Bone marrow (tissue), 2 donors: ENCODE measurements at places on chromosomes 3 and 15.

GRCh38 chr15:27059610-27060202 is 88.7 kb downstream of the GABRG3 start:
- no peak for DNase-seq

DNA sequence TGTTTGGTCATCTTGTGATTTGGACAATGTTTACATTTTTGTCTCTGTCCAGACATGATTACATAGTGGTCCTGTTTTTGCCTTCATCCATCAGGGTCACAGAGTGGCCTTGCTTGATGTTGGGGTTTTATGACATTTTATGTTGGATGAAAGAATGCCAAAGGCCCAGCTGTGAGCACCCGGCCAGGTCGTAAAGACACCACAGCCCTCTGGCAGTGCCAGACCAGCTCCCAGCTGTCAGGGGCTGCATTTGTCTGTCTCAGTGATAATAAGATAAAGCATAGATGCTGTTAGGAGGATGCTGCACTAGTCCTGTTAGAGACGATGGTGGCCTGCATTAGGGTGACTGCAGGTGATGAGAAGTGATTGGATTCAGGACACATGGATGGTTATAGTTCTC is 117.5 kb downstream of the FAM174B start:
- DNase-seq: no peak

- peak; percentile 63 for DNase-seq
These were observed 38.5 kb downstream of the C3orf62 start for GRCh38 chr3:49238274-49239127.

- no peak for DNase-seq
These were observed 179.5 kb downstream of the WNT5A start for GRCh38 chr3:55307622-55308021.

DNA sequence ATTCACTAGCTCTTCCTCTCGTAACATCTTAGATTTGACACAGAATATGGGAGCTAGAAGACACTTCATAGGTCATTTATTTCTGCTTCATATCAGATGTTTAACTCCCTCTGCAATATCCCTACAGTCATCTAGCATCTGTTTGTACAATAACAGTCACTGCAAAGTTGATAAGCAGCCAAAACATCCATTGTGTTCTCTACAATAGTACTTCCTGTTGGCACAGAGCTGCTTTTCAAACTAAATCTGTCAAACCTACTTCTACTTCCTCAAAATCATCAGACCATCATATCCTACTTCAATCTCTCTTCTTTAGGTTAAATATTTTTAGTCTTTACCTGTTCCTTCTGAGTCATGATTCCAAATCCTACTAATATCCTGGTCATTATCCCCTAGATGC is 233.2 kb downstream of the FGF12 start:
- peak; percentile 2 for DNase-seq

GRCh38 chr3:122719273-122719921 is 38.8 kb downstream of the PARP14 start:
- DNase-seq: no peak

DNA sequence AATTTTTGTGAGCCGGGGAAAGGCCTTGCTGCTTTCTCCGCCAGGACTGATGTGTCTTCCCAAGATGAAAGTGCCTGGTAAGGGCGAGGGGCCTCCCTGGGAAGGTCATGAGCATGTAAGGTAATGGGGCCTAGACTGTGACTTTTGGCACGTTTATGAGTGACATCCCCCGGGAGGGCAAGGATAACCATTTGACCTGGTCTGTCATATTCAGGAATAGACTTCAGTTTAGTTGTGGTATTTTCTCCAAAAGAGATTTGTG is 631 bp upstream of the CNBP start:
- no peak for DNase-seq

- no peak for DNase-seq
These were observed 36.3 kb downstream of the STAC start for GRCh38 chr3:36416599-36416998.

DNA sequence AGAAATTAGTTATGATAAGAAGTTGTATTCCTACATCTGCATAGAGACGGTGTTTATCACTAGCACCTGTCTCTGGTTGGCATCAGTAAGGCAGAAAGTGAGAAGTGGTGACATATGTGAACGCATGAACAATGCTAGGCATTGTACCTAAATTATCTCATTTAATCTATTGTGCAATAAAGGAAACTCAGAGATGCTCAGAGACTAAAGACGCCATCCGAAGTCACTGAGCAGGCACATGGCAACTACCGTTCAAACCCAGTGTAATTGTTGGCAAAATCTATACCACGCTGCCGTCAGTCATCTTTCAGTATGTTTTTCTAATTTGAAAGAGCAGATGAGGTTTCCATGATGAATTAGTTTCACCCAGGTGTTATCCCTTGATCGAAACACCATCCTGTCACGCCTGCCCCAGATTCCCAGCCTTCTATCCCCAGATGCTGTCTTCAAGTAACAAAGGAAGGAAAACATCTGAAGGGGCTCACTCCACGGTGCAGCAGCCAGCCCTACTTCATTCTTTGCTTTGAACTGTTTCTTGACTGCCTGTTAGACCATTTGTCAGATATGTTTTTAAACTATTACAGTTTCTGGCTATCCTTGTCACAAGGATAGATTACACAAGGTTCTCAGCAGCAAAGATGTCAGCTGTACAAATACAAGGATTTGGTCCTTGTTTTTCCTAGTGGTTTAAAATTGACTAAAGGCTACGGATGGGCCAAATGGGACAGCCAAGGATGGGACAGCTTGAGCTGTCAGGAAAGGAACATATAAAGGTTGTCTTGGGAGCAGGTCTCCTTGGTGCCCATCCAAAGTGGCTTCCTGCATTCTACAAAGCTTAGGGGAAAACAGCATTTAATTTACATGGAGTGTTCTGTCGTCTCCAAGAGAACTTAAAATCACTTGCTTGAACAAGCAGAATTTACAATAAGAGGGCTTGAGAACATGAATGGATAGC is 99.1 kb downstream of the TMEM108 start:
- no peak for DNase-seq

GRCh38 chr3:162569314-162569713 is 1072.7 kb downstream of the OTOL1 start:
- DNase-seq: no peak

DNA sequence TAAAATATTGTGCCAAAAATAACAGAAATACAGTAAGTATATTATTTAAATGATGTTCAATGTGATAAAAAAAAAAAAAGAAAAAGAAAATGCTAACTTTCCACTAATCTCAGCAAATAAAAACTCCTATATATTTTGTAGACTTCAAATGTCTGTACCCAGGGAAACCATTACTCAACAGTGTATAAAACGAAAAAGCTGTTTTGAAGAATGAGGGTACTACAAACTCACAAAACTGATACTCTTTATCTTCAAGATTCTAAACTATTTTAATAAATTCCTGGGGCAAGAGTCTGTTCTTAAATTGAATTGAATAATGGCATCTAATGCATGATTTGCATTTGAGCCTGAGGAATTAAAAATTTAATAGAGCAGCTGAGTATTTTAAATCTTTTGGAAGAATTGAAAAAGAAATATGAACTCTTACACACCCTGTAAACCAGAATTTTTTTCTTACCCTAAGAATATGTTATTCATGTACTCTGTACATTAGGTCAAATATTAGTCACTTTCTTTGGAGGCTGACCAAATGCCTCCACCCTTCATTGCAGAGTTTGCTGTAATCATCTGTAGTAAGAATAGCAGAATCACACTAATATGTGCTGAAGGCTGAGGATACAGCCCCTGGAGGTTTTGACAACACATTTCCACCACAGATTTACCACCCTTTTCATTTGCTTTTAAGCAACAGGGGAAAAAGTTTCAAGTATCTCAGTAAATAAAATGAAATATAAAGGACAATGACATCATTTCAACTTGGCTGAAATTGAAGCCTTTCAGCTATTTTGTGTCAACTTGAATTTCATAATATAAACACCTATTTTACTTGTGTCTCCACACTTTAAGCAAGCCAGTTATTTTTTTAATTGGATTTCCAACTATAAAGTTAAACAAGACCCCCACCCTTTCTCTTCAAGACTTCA is 79.7 kb downstream of the FBN1 start:
- DNase-seq: no peak

- no peak for DNase-seq
These were observed 473.3 kb downstream of the CADM2 start for GRCh38 chr3:85432081-85432480.

DNA sequence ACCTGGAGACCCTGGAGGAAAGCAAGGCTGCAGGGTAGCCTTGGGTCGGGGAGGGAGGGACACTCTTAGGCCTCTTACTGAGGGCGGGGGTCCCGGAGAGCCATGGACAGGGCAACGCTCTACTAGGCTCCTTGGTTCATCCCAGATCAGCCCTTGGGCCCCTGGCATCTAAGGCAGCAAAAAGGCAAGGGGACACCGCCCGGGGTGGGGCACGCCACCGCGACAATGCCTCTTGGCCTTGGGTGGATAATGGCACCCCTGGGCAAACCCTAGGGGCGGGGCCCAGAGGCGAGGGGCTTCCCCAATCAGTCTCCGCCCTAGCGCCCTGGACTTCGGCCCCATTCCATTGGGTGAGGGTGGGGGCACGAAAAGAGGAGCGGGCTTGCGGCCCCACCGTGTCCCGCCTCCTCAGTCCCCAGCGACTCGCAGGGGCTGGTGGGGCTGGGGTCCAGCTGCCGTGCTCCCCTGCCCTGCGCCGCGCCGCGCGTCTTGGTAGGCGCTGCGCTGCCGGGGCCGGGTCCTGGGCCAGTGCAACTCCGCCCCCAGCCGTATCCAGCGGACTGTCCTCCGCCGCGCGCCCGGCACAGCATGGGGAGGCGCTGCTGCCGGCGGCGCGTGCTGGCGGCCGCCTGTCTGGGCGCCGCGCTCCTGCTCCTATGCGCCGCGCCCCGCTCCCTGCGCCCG is at the start of gene CHST13:
Gene CHST13 (plus strand): TSS at position 411 of the 684 bp plus-strand sequence. CDS start 178 bp downstream, at position 589.
- peak; percentile 59 for DNase-seq

GRCh38 chr3:120566243-120566975 is 29.7 kb upstream of the NDUFB4 start:
- DNase-seq: no peak

DNA sequence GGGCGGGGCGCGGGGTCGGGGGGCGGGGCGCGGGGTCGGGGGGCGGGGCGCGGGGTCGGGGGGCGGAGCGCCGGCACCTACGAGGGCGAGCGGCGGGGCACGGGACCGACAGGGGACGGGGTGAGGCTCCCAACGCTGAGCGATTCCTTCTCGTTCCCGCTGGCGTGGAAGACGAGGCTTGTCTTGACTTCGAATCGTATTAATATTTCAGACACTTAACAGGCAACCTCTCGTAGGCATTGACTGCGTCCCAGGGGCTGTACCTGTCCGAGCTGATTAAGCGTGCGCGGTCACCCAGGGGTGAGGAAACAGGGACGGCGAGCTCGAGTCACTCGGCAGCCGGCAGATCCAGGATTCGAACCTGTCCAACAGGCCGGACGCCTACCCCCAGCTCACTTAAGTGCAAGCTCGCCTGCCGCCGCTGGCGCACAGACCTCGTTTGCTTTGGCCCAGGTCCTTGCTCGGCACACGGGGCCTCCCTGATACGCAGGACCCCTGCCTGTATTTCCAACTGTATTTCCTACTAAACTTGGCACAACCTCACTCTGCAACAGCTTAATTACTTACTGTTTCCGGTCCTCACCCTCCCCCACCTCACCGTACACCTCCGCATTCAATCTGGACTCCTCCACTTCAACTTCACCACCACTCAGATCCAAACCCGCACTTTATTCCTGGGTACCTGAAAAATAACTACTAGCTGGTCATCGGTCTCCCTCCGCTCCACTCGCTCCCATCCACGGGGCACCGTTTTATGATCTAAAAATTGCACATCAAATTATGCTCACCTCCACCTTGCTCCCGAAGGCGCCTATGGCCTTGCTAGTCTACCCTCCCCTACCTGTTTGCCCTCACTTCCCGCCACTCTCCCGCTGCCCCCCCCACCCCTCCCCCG is 722 bp upstream of the ZXDC start:
- peak; percentile 76 for DNase-seq

DNA sequence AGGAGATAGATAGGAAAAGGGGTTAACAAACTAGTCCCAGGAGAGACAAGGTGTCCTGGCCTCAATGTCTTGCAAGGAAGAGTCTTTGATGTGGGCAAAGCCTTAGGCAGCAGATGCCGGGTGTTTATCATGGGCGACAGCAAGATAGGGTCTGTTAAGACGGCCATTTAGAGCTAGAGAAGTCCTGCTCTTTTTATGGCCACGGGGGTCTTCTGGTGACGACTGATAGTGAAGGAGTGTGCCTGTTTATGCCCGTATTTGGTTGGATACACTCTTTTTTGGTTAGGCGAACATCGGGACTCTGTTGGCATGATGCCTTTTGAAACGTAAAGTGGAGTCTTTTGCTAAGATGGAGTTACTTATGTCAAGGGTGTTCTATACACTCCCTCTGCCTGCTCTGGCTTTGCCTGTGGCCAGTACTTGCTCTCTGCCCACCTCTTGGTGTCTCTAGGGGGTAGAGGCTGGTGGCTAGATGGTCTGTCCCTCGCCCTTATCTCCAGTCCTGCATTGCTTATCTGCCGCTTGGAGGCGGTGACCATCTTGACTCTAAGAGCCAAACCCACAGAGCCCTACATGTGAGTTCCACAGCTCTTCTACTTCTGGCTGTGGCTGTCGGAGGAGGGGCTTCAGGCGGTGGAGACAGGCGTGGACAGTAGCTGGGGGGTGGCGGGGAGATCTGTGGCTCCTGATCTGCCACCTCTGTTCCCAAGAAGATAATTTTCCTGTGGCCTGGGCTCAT is 55.8 kb upstream of the ZBTB38 start:
- DNase-seq: no peak

GRCh38 chr3:141306276-141306675 is 62.0 kb upstream of the ZBTB38 start:
- DNase-seq: no peak

GRCh38 chr15:27382361-27383025 is 411.5 kb downstream of the GABRG3 start:
- DNase-seq: no peak

GRCh38 chr15:57354436-57355123 is 21.7 kb upstream of the CGNL1 start:
- no peak for DNase-seq

DNA sequence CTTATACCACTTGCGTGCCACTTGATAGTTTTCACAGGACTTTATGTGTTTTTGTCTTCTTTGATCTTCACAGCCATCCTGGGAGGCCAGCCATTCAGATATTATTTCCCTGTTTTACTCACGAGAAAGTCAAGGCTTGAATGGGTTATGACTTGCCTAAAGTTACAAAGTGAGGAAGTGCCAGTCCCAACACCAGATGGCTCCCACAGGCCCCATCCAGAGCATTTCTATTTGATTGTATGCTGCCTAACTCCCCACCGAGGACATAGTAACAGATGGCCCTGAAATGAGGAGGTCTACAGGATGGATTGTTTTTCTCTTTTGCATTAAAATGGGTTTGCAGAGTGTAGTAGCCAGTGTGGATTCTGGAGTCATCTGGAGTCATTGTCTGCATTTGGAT is 74.5 kb downstream of the SPTSSB start:
- DNase-seq: no peak

GRCh38 chr3:196652961-196653795 is 13.7 kb downstream of the NRROS start:
- DNase-seq: no peak

DNA sequence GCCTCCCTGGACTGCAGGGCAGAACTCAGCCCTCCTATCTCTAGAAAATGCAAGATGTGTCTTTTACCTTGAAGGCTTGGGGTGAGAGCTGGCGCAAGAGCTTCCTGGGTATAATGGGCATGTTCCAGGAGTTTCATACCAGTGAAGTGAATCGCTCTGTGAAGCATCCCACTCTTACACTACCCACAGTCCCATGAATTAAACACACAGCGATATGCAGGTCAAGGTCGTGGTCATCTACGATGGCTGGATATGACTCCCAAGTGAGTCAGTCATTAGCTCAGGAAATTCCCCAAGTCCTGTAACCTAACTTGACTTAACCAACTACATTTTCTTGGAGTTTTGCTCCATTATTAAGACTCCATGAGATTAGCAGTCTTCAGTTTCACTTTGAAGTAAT is 439.7 kb downstream of the NTRK3 start:
- no peak for DNase-seq
